Left colon (tissue), 2 donors: ENCODE measurements at places on chromosomes 2 and 18.

- no peak for DNase-seq
Observed at GRCh38 chr2:191569025-191569424, 108.9 kb upstream of the NABP1 start.

DNA sequence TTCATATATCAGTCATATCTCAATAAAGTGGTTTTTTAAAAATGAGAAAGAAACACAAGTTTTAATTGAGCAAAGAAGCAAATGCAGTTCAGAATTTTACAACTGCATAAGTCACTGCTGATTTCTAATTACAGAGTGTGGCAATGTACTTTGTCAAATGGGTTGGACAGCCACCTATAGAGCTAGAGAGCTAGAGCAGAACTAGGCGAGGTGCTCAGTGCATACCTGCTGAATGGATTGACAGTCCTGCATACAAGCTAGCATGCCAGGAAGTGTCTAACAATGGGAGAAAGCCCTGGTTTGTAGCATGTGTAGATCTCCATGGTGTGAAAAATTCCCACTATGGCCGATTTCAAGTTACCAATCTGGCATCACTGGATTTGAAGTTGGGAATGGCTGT, 106.3 kb upstream of the CDCA7 start:
- DNase-seq = no peak

- DNase-seq = peak; percentile 71
Observed at GRCh38 chr18:74597034-74597661, 522 bp upstream of the ZNF407 start.

- DNase-seq = no peak
Observed at GRCh38 chr18:13242797-13243196, 24.2 kb downstream of the LDLRAD4 start.

DNA sequence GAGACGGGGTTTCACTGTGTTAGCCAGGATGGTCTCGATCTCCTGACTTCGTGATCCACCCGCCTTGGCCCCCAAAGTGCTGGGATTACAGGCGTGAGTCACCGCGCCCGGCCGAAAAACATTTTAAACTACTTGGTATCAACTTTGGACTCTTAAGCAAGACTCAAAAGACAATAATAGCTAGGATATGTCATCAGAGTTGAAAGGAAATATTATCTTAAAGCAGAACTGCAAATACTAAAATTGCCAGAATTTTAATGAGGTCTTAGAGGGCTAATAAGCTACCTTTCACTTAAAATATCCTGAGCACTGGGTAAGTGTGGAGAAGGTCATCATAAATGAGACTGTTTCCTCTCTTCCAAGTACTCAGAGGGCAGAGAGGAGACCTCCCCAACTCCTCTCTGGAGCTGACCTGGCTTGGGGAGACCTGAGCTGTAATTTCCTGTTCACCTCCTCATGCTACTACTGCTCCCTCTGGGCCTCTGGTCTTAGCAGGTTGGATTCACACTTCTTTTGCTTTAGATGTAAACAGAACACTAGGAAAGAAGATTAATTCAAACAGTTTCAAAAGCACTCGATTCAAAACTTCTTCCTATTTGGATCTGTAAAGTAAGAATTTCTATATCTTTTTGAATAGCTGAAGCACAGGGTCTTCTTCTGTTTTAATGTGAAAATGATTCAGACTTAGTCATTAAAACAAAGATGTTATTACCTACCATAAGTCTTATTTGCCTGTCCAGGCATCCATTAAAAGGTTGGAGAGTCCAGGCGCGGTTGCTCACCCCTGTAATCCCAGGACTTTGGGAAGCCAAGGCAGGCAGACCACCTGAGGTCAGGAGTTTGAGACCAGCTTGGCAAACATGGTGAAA, 16.5 kb downstream of the CNRIP1 start:
- DNase-seq = no peak
